ENCODE measurements at places on chromosomes 7 and 10.

GRCh38 chr7:70415179-70415972 is 716.6 kb upstream of the GALNT17 start:
- no peak for DNase-seq

DNA sequence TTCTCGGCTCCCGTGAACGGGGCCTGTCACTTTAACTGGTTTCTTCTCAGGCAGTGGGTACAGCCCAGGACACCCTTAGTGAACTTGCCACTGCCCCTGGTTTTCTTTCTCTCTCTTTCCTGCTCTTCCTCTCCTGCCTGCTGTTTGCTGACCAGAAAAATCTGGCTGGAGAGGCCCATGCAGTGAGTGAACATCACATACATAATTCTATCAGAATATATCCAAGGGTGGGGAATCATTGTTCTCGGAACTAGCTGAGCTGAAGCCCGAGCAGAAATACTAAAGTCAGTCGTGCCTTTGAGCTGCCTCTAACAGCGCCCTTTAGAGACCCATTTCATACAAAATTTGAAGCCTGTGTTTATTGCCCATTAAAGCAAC is 501.5 kb upstream of the GALNT17 start:
- no peak for DNase-seq

DNA sequence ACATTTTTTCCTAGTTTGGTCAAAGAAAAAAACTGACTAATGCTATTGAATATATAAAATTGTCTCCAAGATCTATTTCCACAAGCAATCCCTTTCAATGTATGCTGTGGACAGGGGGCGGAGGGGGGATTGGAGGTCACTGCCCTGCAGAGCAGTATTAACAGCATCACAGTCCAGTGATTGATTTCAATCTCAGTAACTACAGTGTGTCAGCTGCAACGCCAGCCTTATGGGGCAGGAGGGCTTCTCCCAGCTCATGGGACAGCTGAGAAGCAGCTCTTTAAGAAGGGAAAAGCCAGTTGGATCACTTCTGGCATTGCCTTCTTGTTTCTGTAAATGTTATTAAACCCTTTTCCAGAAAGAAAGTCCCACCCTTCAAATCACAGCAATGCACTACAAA is 65.0 kb downstream of the RAPGEF5 start:
- DNase-seq = no peak

DNA sequence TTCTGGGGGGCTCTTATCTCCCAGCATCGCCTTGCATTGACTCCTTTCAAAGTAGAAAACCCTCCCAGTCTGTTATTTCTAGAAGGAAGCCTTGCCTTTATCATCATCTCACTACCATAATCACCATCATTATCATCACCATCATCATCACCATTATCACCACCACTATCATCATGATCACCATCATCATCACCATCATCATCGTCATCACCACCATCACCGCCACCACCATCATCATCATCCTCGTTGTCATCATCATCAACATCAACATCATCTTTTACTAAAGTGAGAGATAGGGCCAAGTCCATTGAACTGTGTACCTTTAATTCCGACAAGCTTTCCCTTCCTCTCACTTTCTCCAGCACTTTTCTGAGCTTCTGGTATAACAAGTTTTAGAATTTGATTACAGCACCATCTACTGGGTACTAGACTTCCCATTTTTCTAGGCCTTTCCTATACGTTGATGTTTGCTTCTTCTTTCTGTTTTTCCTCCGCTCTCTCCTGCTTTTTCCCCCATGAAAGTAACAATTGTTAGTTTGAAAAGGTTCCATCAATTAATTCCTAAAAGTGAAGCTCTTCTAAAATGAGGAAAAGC is 226.4 kb downstream of the BUB3 start:
- DNase-seq = no peak

- no peak for DNase-seq
Measured at GRCh38 chr10:66836057-66836456, 89.8 kb upstream of the LRRTM3 start.

DNA sequence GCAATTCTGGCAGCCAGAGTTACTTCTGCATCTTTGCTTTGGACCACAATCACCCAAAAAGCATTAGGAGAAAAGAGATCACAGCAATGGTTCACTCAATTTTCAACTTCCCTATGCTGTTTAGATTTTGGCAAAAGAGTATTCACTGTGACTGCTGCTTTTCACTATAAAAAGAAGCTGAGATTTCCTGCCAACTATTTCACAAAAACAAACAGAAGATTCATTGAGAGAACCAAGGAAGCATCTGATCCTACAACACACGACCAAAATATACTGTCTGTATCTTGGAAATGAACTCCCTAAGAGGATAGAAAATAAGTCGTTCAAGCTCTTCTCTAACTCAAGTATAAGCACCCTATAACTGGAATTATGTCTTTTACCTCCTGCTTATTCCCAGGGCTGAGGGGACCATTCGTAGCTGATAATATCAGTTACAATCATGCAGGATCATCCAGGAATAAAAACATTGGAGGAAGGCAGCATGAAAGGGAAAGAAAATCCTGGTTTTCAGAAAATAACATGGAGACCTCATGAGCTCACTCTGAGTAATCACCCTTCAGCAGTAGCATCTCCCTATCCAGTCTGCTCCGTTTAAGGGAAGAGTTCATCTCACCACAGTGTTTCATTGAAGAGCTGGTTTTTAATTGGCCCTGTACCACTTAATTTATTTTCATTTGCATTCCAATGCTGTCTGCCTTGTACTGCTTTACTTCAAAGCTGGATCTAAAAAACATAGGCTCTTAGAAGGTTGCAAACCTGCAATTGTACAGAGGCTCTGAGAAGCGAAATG is 256.2 kb downstream of the PAXIP1 start:
- no peak for DNase-seq

DNA sequence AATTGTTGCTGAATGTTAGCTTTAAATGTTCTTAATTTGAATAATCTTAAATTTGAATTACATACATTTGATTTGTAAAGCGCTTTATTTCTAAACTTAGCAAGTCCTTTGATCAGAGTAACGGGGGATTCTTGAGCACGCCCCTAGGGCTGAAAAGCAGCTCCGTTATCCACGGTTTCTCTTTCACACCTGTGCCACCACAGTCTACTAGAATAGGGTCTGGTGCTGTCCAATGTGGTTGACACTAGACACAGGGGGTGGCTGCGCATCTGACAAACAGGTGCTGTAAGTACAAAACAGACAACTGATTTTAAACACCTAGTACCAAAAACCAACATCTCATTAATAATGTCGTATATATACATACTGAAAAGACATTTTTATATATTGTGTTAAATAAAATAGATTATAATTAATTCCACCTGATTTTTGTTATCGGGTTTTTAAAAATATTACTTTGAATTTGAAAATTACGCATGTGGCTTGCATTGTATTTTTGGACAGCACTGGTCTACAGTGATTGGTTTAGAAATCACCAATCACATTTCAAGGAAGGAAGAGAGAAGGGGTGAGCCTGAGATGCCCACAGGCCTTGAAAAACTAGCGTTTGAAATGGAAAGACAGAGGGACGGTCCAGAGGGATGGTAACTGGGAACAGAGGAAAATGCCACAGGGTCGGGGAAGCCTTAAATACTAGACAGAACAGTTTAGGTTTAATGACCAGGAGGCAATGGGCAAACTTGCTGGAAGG is 7.3 kb downstream of the SEPHS1 start:
- no peak for DNase-seq

- no peak for DNase-seq
Measured at GRCh38 chr7:32494946-32495297, 367 bp upstream of the AVL9 start.

- DNase-seq = no peak
Measured at GRCh38 chr10:76051007-76051936, 619.8 kb downstream of the LRMDA start.
